ENCODE measurements at places on chromosomes 3 and 15. TPM values are rescaled to one million over a fixed set of nuclear protein-coding genes. Genes with fewer than 3 reads are reported as not detected.

Gene ARHGEF26
- total RNA-seq, result 6.7 TPM

Gene CPN2
- not detected for total RNA-seq

Gene CCDC80
- total RNA-seq, result 54.4 TPM

Gene PARP15
- total RNA-seq, result not detected

Gene FXR1
- total RNA-seq, result 107 TPM

Gene LIPC
- not detected for total RNA-seq

Gene SCN11A
- not detected for total RNA-seq

Gene LPP
- 5.2 TPM for total RNA-seq

Gene DUOX1
- total RNA-seq, result not detected

Gene TMC3
- not detected for total RNA-seq

Gene GATA2
- total RNA-seq, result 4.8 TPM

Gene GRM2
- 0.07 TPM for total RNA-seq

Gene SI
- total RNA-seq, result not detected

Gene CPA3
- not detected for total RNA-seq

Gene STARD5
- total RNA-seq, result 2.3 TPM

Gene CSPG4
- total RNA-seq, result 0.04 TPM

Gene CELF6
- 0.07 TPM for total RNA-seq

Gene SAMMSON
- not detected for total RNA-seq

Gene C15orf62
- 0.16 TPM for total RNA-seq

Gene SPTSSB
- total RNA-seq, result not detected

Gene KBTBD12
- not detected for total RNA-seq

Gene H1-8
- total RNA-seq, result not detected

Gene VGLL3
- 4.4 TPM for total RNA-seq

Gene GOLGA6D
- total RNA-seq, result not detected

Gene CACNA2D3
- 0.07 TPM for total RNA-seq

Gene STAB1
- not detected for total RNA-seq

Gene CDC25A
- total RNA-seq, result 8.9 TPM

Gene AMOTL2
- total RNA-seq, result 46.2 TPM

Gene DUT
- 107 TPM for total RNA-seq

Gene HYAL1
- total RNA-seq, result 0.80 TPM

Gene GASK1A
- total RNA-seq, result not detected

Gene KIF7
- 5.6 TPM for total RNA-seq

Gene CHRM5
- not detected for total RNA-seq

Gene PDHB
- total RNA-seq, result 63.9 TPM

Gene SORD
- total RNA-seq, result 31.9 TPM

Gene SCG5
- total RNA-seq, result 2.3 TPM

Gene RTP1
- total RNA-seq, result not detected
